ENCODE measurements at places on chromosomes 11 and 22.

DNA sequence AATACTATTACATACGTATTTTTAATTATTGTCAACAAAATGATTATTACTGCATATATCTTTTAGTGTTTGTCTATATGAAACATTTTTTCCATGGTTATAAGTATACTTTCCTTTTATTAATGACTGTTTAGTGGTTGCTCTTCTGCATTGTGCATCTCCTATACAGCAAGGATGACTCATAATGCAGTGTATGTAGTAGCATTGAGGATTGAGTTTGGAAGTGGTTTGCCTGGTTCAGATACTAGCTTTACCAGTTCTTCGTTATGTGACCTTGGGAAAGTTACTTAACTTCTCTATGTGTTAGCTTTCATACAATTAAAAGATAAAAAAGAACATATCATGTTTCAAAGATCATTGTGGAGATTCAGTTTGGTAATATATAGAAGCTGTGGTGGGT is 44.1 kb downstream of the CHORDC1 start:
- DNase-seq = no peak

GRCh38 chr11:61947486-61948210 is 2.5 kb upstream of the BEST1 start:
- DNase-seq = peak; percentile 86

DNA sequence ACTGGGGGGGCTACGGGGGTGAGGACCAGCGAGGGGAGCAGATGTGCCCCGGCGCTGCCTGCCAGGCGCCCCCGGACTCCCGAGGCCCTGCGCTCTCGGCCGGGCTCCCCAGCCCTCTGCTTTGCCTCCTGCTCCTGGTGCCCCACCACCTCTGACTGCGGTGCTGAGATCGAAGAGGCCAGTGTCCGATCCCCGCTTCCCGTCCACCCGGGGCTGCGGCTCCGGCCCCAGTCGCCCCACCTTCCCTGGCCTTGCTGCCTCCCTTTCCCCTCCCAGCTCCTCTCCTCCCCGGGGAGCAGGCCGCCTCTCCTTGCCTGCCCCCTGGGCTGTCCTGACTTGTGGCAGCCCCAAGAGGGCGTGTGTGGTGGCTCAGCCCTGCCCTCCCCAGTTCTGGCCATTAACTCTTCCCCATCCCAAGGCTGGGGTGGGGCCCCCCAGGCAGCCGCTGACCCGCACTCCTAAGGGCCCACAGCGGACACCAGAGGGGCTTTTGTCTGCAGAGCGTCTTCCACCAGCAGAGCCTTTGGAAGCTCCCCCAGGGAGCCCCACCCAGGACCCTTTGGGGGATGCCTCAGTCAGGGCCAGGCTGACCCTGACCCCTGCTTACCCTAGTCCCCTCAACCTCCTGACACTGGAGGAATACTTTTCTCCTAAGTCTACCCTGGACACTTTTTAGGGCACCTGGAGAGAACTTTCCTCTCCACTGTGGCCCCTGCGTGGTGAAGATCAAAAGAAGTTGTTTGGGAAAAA is 16.6 kb downstream of the RTN4RL2 start:
- DNase-seq = peak; percentile 54

- DNase-seq = no peak
Observed at GRCh38 chr11:80241766-80242165, 800.9 kb upstream of the TENM4 start.

DNA sequence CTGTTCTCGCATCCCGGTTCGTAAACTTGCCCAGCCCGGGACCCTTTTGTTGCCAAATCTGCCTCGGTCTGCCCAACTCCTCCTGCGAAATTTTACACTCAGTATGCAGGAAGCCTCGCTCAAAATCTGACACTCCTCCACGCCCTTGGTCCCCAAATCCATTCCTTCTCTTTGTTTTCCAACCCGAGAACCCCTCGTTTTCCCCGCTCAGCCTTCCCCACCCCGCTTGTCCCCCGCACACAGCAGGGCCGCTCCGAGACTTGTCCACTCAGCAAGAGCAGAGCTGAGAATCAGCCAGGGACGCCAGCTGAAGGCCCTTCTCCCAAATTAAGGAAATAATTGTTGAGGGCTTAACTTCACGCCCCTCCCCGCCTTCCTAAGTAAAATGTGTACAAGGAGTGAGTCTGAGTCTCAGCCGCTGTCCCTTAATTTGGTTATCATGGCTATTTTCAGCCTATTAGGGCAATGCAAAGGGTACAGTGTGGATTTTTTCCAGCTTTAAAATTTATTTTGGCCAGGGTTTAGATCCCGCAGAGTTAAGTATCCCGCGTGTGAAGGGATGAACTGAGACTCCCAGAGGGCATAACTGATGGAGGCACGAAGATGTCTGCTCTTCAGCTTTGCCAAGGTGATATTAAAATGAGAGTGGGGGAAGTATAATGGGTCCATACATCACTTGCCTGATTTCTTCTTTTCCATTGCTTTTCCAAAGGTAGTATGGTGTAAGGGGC is 581 bp upstream of the FBXO3 start:
- DNase-seq = no peak

- DNase-seq = peak; percentile 78
Observed at GRCh38 chr11:31958076-31958735, 132.7 kb upstream of the RCN1 start.

- DNase-seq = peak; percentile 87
Observed at GRCh38 chr11:69891421-69892236, 72.4 kb upstream of the FGF3 start.

DNA sequence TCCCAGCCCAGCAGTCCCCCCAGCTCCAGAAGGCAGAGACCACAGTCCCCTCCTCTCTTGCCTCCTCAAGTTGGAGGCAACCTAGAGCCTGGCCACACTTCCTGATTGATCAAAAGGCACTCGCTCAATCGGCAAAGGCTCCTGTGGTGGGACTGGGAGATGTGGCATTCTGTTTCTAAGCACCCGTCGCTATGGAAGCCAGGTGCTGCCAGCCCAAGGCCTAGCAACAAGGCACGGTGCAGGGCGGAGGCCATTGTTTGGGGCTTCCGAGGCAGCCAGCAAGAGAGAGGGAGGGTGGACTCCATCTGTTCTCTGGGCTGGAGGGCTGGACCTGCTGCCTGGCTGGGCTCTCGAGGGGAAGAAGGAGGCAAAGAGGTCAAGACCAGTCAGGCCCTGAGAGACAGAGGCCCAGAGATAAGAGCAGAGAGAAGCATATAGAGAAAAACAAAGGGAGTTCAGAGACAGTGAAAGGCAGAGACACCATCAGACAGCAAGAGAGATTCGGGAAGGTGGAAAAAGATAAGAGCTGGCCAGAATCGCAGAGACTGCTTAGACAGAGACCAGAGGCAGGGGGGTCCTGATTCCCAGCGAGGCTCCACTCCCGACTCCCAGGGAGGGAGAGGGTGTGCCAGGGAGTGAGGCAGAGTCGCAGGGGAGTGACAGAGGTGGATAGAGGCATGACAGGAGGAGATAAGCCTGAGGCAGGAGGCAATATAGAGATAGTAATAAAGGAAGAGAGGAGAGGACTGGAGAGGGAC is 21.2 kb downstream of the PDE2A start:
- DNase-seq = no peak

- DNase-seq = no peak
Observed at GRCh38 chr11:35907648-35908431, 36.0 kb upstream of the LDLRAD3 start.

- no peak for DNase-seq
Observed at GRCh38 chr11:129996113-129996870, 6.3 kb downstream of the PRDM10 start.

DNA sequence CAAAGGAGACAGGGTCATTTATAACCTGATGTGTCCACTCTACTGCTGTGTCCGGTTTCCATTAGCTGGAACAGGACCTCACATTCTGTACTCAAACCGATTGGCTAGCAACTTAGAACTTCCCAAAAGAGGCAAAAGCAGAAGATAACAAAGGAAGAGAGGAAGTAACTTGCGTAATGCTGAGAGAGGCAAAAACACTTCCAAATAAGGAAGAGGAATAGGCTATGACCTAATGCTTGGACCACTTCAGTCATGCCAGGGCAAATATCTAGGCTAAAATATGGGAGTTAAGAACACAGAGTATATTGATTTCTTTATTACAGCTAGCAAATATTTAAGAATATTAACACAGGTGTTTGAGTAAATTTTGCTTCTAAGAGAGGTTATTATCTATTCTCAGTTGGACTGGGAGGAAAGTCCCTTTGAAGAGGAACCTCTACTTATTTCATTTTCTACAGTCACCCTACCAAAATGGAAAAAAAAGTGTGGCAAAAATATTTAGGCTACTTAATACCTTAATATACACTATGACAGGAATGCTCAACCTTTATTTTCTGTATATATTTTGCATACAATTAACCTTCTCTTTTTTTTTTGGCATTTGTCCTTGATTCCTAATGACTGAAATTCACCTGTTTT is 499.8 kb upstream of the CHORDC1 start:
- no peak for DNase-seq

- DNase-seq = peak; percentile 57
Observed at GRCh38 chr11:77147668-77148321, 19.7 kb downstream of the MYO7A start.

GRCh38 chr11:10606536-10607208 is 38.2 kb upstream of the LYVE1 start:
- no peak for DNase-seq

- no peak for DNase-seq
Observed at GRCh38 chr22:25818541-25818940, 76.6 kb downstream of the MYO18B start.

DNA sequence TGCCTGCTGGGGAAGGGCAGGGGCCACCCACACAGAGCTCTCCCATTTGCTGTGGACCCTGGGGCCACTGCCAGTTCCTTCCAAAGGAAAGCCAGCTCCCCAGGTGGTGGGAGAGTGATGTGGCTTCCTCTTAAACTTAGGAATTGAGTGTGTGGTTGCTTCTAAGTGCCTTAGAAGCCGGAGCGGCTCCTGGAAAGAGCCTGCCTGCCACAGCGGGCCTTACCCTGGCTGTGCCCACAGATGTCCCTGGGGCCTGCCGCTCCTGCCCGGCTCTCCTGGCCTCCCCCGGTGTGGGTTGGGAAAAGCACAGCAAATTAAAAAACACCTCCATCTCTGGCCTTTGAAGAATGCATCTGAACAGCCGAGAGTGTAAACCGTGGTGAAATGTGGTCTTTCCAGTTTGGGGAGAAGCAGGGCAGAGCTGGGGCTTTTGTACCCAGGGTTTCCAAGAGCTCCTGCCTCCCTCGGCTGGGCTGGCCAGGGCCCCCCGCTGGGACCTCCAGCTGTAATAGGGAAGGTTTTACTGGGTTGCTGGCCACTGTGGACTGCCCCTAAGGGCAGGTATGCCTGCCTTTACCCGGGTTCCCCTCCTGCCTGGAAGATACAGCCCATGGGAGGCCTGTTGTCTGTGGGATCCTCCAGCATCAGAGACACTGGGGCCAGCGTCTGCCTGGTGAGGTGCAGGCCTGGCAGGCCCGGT is 30.2 kb downstream of the LRP5 start:
- no peak for DNase-seq

DNA sequence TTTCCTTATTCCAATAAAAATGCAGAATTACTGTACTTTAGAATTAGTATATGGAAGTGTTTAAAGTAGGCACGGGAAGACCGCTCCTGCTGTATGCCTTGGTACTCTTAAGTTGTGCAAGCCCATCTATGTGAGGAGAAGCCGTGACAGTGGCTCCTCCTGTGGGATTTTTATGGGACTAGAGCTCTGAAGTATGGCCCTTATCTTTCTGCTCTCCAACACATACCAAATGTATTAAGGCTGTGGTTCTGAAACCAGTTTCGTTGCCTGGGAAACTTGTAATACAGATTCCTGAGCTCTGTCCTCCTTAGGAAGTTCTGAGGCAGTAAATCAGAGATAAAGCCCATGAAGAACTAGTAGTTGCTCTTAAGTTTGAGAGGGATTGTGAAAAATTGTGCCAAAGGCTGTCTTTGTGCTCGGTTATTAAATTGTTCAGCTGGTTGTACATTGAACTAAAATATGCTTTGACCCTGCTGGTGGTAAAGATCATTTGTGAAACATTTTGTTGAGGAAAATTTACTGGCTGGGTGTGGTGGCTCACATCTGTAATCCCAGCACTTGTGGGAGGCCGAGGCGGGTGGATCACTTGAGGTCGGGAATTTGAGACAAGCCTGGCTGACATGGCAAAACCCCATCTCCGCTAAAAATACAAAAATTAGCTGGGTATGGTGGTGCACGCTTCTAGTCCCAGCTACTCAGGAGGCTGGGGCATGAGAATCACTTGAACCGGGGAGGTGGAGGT is 29.3 kb downstream of the RTN3 start:
- DNase-seq = peak; percentile 13

DNA sequence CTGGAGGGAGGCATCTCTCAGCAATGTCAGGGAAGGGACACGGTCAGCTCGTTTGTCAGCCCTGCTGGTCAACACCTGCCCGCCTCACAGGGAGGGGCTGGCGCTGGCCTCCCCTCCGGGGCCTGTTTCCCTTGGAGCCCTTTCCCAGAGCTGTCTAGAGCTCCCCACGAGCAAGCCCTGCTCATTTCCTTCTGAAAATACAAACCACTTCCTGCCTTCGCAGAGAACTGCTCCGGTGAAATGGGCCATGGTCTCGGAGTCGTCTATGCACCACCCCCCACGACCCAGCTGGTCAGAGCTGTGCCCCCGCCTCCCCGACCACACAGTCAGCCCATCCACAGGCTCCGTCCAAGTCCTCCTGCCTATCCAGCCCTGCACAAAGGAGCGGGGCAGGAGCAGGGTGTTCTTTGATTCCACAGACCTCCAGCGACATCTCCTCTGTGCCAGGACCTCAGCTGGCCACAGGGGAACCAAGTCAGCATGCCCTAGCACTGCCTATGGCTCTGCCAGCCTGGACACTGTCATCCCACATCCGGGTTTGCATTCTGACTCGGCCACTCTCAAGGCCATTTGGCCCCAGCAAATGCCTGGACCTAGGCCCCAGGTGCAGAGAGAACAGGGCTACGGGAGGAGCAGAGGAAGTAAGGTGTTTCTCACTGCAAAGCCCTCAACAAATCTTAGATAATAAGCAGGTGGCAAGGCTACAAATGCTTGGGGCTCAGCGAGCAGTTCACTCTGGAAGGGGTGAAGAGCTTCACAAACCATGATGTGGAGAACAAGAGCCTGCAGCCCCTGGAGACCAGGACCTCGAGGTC is 82.1 kb upstream of the WNT11 start:
- no peak for DNase-seq

DNA sequence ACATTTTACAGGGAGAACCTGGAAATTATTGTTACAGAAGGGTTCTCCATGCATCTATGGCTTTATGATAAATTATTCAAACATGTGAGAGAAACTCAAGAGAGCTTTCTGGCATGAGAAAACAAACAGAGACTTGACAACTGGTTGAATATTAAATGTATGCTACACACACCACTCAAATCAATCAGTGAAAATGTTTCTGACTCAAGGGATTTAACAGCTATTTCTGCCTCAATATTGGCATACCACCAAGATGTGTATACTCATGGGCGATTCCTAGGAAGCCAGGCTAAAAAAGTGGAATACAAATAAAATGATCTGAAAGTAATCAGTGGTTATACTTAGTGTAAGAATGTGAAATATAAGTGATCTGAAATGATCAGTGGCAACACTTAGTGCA is 15.8 kb upstream of the OR51T1 start:
- DNase-seq = no peak
